ENCODE measurements at places on chromosomes 11 and 22. TPM values are rescaled to one million over a fixed set of nuclear protein-coding genes. Genes with fewer than 3 reads are reported as not detected.

GRCh38 chr22:27420195-27420816 is 381.2 kb downstream of the MN1 start:
- DNase-seq, result no peak
- H3K4me3 ChIP-seq, result no peak overlapping the region
- peaks cover 16% of the 10 kb centered on the region for H3K4me1 ChIP-seq
- H3K36me3 ChIP-seq, result no peaks in the 10 kb centered on the region
- no peaks in the 10 kb centered on the region for H3K27me3 ChIP-seq

- H3K27me3 ChIP-seq, result no peaks in the 10 kb centered on the region
- DNase-seq, result no peak
- no peak overlapping the region for H3K27ac ChIP-seq
- H3K4me1 ChIP-seq, result no peaks in the 10 kb centered on the region
- no peaks in the 10 kb centered on the region for H3K36me3 ChIP-seq
- H3K4me3 ChIP-seq, result no peak overlapping the region
These were observed 61.7 kb downstream of the CSNK2A3 start for GRCh38 chr11:11291041-11292015.

SCGB1C1 gene
- not detected for total RNA-seq

GRCh38 chr11:6440906-6441358 is at the start of gene HPX:
TSS of gene HPX (minus strand) at chr11:6440987. CDS start at chr11:6440963, 24 bp downstream.
- H3K36me3 ChIP-seq, result no peaks in the 10 kb centered on the region
- DNase-seq, result no peak
- H3K4me1 ChIP-seq, result no peaks in the 10 kb centered on the region
- no peaks in the 10 kb centered on the region for H3K27me3 ChIP-seq

GRCh38 chr11:114280696-114281095 is 15.5 kb upstream of the NNMT start:
- H3K27me3 ChIP-seq, result no peaks in the 10 kb centered on the region
- H3K27ac ChIP-seq, result no peak overlapping the region
- H3K4me1 ChIP-seq, result no peaks in the 10 kb centered on the region
- H3K36me3 ChIP-seq, result no peaks in the 10 kb centered on the region

DNA sequence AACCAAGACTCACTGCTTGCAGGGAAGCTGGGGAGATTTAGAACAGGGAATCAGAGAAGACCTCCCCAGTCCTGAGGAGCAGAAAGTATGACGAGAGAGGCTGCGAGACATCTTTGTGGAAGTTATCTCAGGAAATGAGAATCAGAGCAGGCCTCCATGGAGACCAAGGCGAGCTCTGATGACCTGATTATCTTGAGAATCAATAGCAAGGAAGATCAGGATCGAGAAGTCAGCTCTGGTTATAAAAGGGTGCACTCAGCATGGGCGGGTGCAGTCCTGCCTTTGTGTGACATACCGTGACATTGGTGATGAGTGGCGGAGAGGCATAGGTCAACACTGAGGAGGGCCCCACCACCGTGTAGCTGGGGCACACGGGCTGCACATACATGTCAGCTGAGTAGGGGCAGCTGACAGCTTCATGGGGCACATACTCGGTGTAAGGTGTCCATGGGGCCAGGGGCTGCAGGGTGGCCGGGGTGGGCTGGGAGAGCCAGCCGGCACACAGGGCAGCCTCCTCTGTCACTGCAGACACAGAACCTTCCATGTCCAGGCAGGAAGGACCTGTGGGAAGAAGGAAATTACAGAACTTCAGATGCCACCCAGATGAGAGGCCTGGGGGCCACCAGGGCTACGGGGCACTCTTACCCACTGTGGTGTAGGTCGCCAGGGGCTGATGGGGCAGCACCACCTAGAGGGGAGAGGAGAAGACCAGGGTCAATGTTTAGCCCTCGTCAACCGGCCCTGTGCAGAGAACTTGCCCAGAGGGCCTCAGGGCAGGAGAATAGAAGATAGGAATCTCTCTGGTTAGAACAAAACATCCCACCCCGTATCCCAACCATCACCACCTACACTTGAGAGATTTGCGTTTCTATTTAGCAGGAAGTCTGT is 21.7 kb downstream of the POU2AF1 start:
- no peaks in the 10 kb centered on the region for H3K27me3 ChIP-seq
- no peaks in the 10 kb centered on the region for H3K4me1 ChIP-seq
- no peaks in the 10 kb centered on the region for H3K36me3 ChIP-seq
- H3K27ac ChIP-seq, result no peak overlapping the region

- H3K4me1 ChIP-seq, result peaks cover 33% of the 10 kb centered on the region
- peaks cover 20% of the 10 kb centered on the region for H3K27me3 ChIP-seq
- no peak for DNase-seq
- H3K36me3 ChIP-seq, result no peaks in the 10 kb centered on the region
- no peak overlapping the region for H3K4me3 ChIP-seq
These were observed 1.6 kb upstream of the MCAM start for GRCh38 chr11:119318240-119319135.

GRCh38 chr11:77302752-77303151 is 1.3 kb upstream of the GDPD4 start:
- no peak overlapping the region for H3K27ac ChIP-seq
- no peak for DNase-seq
- no peaks in the 10 kb centered on the region for H3K4me1 ChIP-seq

DNA sequence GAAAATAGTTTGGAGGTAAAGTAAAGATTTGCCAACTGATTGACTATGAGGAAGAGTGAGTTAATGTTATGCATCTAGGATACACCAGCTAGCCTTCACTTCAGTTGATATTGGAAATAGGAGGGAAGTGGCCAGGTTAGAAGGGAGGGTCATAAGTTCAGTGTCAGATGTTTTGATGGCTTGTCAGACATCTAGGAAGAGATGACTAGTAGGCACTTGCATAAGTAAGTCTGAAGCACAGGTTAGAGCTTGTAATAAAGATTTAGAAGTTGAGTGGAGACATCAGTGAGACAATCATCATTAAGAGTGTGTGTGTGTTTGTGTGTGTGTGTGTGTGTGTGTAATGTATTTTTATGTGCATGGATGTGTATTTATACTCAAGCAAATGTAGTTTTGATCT is 146.1 kb downstream of the OR4C45 start:
- no peak overlapping the region for H3K27ac ChIP-seq
- H3K27me3 ChIP-seq, result no peaks in the 10 kb centered on the region
- no peak for DNase-seq
- H3K4me1 ChIP-seq, result no peaks in the 10 kb centered on the region
- no peak overlapping the region for H3K4me3 ChIP-seq

PRR33 gene
- total RNA-seq, result not detected

DNA sequence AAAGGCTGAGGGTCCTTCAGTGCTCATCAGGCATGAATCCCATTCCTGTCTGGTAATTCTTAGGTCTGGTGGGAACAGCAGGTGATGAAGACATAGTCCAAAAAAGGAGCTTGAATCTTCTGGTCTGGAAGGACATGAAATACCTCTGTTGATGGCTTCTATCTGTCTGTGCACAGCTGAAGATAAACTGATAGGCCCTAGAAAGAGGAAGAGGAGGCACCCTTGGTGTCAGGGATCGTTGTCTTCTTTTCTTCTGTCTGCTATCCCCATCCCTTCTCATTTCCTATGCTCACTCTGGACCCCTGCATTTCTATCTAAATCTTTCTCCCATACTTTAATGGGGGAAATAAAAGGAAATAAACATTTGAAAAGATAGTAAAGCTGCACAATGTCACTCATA is 9.4 kb downstream of the AGBL2 start:
- H3K36me3 ChIP-seq, result no peaks in the 10 kb centered on the region
- H3K4me1 ChIP-seq, result no peaks in the 10 kb centered on the region

SULT4A1 gene
- not detected for total RNA-seq

All from thyroid gland (tissue), 4 donors.